ENCODE measurements at places on chromosomes 6 and 20.

GRCh38 chr6:36947570-36948351, 6.8 kb upstream of the PI16 start:
- DNase-seq = peak; percentile 9

- no peak for DNase-seq
Measured at GRCh38 chr6:107542192-107542668, 52.3 kb downstream of the SOBP start.

GRCh38 chr20:60494476-60494875, 536.3 kb downstream of the CDH26 start:
- DNase-seq = no peak

GRCh38 chr20:61052776-61053442, 199.2 kb upstream of the CDH4 start:
- DNase-seq = no peak

GRCh38 chr20:4815628-4816027, 93.9 kb downstream of the PRND start:
- no peak for DNase-seq

- no peak for DNase-seq
Measured at GRCh38 chr20:20791664-20792568, 79.5 kb upstream of the RALGAPA2 start.

DNA sequence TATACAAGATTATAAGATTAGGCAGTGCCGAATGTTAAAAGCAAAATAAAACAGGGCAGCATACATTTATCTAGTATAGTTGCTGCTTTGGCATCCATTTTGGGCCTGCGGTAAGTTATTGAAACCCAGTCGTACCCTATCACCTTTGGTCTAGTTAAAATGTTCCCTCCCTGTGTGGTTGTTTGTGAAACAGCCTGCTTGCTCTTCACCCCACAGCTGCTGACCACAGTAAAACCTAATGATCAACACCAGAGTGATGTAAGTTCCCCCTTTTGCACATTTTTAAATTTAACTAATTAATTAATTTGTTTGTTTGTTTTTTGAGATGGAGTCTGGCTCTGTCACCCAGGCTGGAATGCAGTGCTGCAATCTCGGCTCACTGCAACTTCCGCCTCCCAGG, 50.3 kb upstream of the TXNDC5 start:
- DNase-seq = no peak

DNA sequence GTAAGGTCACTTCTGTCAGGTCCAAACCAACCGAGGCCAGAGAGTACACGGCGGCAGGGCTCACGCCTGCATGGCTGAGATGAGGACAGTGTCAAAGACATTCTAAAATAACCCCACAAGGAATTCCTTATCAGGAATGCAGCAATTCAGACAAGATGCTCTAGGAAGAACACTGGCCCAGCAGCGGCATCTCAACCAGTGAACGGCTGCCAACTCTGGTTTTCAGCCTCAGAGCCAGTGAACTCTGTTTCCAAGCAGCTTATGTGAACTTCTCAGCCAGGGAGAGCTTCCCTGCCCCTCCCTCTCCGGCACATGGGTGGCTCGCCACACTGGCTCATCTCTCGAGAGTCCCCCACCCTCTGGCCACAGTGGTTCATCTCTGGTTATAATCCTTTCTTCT, 36.9 kb downstream of the KCNQ2 start:
- no peak for DNase-seq

DNA sequence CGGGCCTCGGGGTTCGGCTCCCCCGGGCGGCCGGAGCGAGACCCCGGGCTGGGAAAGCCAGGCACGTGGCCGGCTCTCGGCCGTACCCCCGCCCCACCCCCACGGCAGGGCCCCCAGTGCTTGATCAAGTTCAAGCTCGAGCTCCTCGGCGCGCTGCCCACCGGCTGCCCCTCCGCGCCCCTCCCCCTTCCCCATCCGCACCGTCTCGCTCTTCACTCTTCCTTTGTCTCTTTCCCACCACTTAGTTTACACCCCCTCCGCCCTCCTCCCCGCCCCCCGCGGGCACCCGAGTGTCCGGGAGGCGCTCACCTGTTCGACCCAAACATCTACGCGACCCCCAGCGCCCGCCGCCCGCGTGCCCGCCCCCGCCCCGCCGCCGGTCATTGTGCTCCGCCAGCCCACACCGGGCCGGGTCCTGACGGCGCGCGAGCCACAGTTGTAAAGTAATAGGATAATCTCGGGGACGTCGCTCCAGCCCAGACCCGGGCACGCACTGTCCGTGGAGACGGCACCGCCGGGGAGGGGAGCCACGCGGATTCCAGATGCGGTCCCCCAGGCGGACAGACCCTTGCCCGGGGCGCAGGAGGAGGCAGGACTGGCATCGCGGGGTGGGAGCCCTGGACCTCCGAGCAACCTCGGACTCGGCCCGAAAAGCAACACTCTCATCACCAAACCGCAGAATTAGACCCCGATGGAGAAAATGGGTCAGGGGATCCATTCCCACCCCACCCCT, 100.7 kb downstream of the NOL4L start:
- DNase-seq = no peak

GRCh38 chr6:46776070-46776712, 17.0 kb upstream of the MEP1A start:
- no peak for DNase-seq

DNA sequence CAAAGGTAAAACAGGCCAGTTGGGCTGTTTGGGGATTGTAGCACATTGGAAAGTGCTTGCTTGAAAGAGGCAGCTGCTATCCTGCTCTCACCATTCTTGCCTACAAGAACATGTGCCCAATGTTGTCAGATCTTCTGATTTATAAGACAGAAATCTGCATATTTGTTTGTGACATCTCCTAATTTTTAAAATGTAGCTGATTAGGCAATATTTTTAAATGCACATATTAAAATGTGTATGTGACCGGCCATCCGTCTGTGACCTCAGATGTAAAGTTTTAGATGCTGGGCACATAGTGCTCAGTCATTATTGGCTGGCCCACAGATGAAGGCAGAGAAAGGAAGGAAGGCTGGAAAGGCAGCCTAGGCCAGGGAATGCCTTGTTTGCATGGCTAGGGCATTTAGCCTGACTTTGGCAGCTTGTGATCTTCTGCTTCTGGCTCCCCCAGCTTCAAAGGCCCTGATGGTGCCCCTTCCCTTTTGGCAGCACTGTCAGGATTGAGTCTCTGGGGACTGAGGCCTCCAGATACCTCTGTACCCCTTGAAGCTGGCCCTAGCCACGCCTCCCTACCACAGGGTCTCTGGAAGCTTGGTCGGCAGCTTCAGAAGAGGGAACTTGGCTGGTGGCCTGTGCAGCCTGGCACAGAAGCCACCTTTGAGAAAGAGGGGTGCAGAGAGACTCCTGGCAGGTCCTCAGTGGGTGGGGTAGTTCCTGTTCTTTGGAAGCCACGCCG, 6.4 kb downstream of the SNPH start:
- DNase-seq = no peak

DNA sequence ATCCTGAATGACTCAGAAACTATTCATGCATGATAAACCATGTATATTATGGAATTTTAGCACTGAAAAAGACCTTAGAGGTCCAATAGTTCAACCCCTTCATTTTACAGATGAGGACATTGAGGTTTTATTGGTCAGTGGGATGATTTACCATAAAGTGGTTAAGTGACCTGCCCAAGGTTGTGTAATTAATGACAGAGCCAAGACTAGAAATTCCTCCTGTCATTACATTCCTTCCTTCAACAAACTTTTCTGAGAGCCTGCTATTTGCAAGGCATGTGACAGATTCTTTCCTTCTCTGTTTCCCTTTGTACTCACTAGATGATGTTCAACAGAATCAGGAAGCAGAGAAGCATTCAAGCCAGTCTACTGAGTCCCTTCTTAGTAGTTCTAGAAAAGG, 170.7 kb upstream of the KCNK16 start:
- no peak for DNase-seq

GRCh38 chr6:74573613-74574012, 632.2 kb downstream of the COL12A1 start:
- no peak for DNase-seq

DNA sequence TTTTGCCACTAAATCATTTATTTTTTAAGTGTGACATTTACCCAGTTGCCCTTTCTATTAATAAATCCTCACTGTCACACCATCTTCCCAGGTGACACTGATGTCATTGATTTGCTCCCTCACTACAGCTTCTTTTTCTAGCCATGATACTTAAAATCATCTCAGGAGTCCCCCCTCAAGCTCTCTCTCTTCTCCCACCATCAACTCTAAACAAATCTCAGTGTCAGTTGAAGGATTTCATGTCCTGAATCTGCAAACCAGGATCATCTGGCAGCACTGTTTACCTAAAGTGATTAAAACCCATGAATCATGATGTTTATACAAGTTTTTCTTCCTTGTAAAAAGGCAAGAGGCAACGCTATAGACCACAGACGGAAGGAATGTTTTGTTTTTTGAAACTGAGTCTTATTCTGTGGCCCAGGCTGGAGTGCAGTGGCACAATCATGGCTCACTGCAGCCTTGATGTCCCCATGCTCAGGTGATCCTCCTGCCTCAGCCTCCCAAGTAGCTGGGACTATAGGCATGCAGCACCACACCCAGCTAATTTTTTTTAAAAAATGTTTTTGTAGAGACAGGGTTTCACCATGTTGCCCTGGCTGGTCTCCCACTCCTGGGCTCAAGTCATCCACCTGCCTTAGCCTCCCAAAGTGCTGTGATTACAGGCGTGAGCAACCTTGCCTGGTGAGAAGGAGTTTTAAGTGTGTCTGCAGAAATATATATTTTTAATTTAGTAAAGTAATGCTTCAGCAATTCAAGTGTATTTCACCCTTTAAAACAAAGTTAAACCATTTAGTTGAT, 30.1 kb upstream of the SH3BGRL2 start:
- DNase-seq = peak; percentile 73

- peak; percentile 11 for DNase-seq
Measured at GRCh38 chr20:62500237-62500864, 24.6 kb upstream of the GATA5 start.

GRCh38 chr6:151514000-151514730, 20.3 kb downstream of the CCDC170 start:
- DNase-seq = no peak

GRCh38 chr6:113375950-113376846, 480.9 kb upstream of the MARCKS start:
- DNase-seq = peak; percentile 80

DNA sequence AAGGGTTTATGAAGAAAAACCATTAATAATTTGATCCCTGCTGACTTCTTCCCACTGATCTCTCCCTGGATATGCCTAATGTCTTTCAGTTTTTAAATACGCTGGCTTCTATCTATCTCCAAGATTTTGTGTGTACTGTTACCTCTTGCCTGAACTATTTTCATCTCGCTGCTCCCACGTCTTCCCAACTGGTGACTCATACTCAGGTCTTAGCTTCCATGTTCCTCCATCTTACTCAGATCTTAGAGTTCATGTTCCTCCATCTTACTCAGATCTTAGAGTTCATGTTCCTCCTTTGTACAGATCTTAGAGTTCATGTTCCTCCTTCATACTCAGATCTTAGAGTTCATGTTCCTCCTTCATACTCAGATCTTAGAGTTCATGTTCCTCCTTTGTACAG, 21.6 kb downstream of the GPR6 start:
- no peak for DNase-seq

DNA sequence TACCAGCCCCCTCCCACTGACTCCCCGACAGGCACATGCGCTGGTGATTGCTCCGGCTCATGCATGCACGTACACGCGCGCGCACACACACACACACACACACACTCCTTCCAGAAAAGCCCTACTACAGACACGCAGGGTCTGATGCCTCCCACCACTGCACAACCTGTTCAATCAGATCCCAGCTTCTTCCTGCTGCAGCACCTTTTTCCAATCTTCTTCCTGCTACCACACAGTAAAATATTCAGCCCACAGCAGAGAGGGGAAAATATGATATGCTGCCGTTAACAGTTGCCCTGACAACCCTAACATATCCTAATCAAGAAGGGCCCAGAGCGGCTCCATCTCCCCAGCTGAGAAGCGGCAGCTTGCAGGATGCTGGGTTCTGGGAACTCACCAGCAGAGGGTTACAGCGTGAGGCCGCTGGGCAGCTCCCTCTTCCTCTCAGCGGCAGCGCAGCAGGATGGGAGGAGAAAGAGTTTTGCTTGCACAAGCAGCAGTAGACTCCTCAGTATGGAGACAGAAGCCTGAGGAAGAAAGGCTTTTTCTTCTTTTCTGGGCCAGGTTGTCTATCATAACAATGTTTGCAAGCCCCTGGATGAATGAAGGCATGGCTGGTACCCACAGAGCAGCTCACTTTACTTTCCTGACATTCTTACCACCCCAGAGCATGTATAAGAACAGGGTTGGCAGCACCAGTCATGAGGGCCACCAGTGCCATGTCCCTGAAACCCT, 23.9 kb downstream of the MAP7 start:
- peak; percentile 56 for DNase-seq

GRCh38 chr20:1775117-1775516, 117.5 kb upstream of the SIRPG start:
- peak; percentile 32 for DNase-seq

- no peak for DNase-seq
Measured at GRCh38 chr6:166589337-166589731, 2.9 kb upstream of the RAMACL start.

GRCh38 chr6:56541030-56541600, 101.6 kb downstream of the DST start:
- peak; percentile 19 for DNase-seq

DNA sequence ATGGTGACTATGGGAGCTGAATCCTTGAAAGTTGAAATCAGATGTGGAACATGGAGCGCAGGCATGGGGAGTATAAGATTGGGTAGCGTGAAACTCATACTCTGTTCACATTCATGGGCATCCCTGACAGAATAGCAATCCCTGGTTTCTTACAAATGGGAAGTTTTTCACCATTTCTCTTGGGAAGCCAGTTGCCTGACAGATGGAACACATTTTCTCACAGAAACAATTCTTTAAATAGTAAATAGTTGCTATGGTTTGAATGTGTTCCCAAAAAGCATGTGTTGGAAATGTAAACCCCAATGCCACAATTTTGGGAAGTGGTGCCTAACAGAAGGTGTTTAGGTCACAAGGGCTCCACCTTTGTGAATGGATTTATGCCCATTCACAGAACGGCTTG, 262.8 kb upstream of the HS3ST5 start:
- no peak for DNase-seq

GRCh38 chr6:122059918-122060317, 339.5 kb upstream of the HSF2 start:
- peak; percentile 8 for DNase-seq

- no peak for DNase-seq
Measured at GRCh38 chr20:39605908-39606307, 643.8 kb downstream of the DHX35 start.

DNA sequence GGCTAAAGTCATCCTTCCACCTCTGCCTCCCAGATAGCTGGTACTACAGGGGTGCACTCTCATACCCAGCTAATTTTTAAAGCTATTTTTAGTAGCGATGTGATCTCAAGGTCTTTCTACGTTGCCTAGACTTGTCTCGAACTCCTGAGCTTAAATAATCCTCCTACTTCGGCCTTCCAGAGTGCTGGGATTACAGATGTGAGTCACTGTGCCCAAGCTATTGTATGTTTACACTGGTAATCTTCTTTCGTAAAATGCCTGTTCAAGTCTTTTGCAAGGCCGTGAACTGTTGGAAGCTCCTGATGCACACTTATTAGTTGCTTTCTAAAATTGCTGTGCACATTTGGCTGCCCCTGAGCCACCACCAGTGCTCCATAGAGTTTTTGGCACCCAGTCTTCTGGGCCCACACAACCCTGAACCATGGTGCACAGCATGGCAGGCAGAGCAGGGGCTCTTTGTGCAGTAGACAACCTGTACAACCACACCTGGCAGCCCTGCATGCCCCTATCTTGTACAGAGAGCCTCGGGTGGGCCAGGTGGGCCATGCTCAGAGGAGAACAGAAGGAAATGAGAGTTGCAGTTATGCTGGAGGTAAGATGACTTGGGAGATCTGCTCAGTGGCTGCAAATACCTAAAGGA, 33.3 kb downstream of the PDRG1 start:
- peak; percentile 29 for DNase-seq
